Forelimb muscle (tissue), 1 donor: ENCODE measurements at places on chromosomes 5 and 9.

DNA sequence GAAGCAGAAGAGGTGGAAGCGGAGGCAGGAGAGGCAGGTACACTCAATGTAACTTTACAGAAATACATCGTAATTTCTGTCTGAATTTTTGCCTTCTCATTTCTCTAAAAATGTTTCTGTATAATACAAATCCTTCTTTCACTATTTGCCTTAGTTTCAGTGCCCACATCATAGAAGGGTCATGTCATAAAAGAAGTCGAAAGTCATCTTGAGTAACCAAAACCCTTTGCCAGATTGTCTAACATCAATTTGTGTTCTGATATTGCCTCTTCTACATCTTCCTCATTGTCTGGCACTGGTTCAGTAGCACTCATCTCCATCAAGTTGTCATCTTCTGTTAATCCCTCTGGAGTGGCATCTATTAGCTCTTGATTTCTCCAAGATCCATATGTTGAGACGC lies 6.2 kb upstream of the CYFIP2 start:
- no peak for DNase-seq

- DNase-seq, result no peak
Measured at GRCh38 chr5:134466241-134467069, 54.8 kb upstream of the CDKN2AIPNL start.

DNA sequence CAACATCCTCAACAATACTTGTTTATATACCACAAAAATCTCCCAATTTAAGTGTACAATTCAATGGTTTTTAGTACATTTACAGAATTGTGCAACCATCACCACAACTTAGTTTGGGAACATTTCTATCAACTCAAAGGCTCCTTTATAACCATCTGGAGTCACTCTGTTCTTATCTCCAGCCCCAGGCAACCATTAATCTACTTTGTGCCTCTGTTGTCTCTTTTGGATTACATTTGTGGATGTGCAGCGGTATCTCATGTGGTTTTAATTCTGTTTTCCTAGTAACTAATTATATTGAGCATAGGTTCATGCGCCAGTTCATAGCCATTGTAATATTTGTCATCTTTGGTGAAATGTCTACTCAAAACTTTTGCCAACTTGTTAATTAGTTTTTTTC lies 14.4 kb downstream of the ADAMTS19 start:
- no peak for DNase-seq

DNA sequence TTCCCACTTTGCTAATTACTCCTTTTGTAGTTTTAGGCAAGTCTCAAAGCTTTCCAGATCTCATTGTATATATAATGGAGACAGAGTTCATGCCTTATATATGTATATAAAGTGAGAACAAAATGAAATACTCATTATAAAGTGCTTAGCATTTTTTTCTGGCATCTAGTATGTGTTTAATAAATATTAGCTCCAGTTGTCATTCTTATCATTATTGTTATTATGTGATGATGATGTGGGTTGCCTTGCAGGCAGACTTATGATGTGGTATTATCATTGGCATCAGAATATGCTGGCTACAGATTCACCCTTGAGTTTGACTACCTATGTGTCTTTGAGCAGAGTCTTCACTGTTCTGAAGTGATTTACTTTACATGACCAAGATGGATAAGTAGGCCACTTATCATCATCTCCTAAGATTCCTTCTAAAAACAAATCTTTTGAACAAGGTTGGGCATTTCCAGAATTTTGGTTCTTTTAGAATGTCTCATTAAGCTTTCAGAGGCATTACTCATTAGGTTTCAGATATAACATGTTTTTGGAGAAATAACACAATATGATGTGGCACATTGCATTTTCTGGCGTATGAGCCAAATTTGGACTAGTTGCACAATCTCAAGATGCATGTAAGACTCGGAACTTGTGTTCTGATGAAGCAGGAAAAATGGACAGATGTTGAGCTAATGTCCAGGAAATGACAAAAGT lies 145.6 kb upstream of the TNC start:
- no peak for DNase-seq

GRCh38 chr9:35962126-35962906 lies 4.4 kb upstream of the OR2S2 start:
- no peak for DNase-seq

GRCh38 chr5:150073677-150074076 lies 12.7 kb downstream of the CSF1R start:
- DNase-seq, result no peak

DNA sequence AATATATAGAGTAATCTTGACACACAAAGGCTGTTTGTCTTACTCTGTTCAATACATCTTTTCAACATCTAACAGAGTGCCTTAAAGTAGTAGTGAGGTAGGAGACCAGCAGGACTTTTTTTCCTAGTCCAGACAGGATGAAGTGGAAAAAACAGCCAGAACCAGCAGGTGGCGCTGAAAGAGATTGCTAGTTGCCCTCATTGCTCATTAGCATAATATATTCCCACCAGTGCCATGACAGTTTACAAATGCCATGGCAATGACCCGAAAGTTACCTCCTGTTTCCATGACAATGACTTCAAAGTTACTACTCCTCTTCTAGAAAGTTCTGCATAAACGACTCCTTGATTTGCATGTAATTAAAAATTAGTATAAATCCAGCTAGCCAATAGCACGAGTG lies 387.4 kb downstream of the ACTL7B start:
- no peak for DNase-seq

GRCh38 chr5:61613679-61614078 lies 281.6 kb downstream of the ZSWIM6 start:
- DNase-seq, result no peak

GRCh38 chr5:171419688-171420430 lies 412 bp downstream of the FGF18 start:
- DNase-seq, result no peak

- no peak for DNase-seq
Measured at GRCh38 chr9:113598451-113598850, 134.9 kb downstream of the RGS3 start.

DNA sequence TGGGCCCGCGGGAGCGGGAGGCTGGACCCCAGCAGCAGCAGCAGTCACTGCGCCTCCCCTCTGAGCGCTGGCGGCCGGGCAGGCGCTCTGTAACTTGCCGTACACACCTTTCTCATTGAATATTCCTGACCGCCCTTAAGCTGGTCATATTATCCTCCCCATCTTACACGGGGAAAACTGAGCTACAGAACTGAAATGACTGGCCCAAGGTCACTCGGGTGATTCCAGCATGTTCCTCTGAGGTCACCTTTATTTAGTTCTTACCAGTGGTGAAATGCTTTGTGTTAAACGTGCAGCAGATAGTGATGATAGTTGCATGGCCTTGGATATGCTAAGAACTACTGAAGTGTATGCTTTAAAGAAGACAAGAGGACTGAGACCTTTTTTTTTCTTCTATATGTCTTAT lies 607 bp downstream of the UQCRQ start:
- no peak for DNase-seq

DNA sequence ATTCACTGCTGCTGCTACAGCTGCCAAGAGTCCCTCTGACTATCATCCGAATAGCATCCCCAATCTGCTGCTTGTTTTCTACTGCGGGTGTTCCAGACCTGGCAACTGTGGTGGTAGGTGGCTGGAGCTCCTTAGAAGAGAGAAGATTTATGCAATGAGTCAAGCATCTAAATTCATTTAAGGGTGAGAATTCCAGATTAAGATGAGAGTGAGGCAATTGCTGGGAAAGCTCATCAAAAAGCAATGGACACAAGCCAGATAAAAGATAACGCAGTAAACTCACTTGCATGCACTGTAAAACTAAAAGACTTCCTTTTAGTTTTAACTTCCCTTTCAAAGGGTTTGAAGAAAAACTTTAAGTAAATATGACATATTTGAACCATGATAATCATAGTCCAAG lies 3.9 kb downstream of the PLK2 start:
- no peak for DNase-seq

DNA sequence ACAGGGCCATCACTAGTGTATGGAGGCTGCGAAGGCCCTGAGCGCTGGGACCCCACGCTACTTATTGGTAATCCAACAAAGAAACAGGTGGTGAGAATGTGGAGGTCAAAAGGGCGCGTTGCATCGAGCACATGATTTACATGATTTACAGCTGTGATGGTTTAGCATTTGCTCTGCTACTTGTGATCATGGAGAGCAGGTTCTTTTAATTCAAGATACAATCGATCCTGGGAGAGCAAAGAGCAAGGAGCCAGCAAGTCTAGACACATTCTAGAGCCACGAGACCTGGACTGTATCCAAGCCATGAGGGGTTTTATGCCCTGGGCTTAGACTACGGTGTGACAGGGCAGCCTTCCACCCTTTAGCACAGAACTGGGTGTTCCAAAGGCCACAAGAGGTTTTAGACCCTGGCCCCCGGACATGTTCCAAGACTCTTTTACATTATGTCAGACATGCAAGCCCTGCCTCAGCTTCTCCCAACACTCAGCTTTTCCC lies 47.0 kb upstream of the CLK4 start:
- no peak for DNase-seq

GRCh38 chr9:107018861-107019545 lies 156.0 kb downstream of the ZNF462 start:
- DNase-seq, result no peak

- DNase-seq, result no peak
Measured at GRCh38 chr9:107102011-107102410, 181.1 kb upstream of the RAD23B start.

DNA sequence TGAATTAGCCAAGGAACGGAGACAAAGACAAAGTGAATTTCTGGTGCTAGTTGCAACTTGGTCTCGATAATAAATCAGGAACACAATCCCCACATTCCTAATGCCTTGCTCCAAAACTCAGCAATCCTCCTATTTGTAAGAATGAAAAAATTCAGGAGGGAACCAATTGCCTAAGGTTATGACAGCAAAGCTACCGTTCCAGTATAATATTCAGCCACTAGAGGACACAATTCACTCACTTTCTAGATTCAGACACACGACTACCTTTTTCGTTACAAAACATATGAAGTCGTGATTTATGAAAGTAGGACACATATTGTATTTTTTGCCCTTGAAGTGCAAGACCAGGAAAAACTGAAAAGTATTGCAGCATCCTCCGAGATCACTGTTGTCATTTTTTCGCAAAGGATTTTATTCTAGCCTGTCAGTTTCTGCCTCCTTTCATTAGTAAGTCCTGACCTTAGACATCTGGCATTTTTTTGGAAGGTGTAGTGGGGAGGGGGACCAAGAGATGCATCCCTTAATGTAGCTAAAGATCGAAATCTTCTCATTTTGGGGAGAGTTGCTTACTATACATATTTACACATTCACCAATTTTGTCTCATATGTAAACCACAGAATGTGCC lies 133.1 kb downstream of the DOCK8 start:
- DNase-seq, result peak; percentile 41

DNA sequence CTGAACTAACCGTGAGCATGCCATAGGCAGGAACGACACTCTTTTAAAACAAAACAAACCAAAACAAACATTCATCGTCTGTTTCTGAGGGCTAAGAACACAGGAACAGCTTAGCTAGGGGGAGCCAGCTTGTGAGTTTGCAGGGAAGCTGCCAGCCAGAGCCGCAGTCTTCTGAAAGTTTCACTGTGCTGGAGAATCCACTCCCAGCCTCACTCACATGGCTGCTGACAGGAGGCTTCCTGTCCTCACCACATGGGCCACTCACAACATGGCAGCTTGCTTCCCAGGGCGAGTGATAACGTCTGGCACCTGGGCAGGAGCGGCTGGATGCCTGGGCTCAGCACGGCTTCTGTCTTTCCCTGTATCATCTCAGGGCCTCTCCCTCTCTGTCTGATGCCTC lies 275.2 kb downstream of the MSX2 start:
- DNase-seq, result no peak

DNA sequence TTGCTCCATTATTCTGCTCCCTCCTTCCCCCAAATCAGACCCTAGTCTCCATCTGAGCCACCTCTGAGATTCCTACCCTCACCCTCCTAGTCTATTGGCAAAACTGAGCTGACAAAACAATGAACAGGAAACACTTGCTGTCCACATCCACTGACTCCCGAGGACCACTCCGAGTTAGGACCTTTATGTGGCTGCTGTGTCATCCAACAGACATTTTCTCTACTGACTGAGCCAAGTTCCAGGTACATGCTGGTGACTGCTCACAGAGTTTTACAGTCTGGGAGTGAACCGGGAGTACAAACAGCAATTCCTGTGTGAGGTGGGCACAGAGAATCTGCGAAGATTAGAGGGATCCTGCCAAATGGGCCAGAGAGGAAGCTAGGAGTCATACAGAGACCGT lies 39.2 kb downstream of the CFAP90 start:
- DNase-seq, result no peak

GRCh38 chr5:59483971-59484472 lies 409.5 kb downstream of the PDE4D start:
- DNase-seq, result no peak

DNA sequence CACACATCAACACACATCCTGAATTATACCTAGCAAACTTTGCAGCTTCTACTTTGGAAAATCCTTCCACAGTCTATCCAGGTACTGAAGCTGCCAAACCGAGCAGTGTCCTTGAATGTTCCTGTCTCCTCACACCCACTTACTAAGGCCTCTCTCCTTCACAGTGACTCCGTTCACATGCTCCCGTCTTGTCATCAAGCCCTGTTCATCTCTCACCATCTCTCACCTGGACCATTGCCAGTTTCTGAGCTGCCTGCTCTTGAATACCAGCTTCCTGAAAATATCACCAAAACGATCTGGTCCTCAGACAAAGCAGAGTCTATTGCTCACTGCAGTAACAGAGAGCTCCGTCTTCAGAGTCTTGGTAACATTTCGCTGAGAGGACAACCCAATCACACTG lies 57.4 kb downstream of the GCNT1 start:
- DNase-seq, result no peak

GRCh38 chr5:160230686-160231527 lies 1.6 kb downstream of the FABP6 start:
- no peak for DNase-seq

GRCh38 chr9:76341616-76342015 lies 52.6 kb downstream of the RFK start:
- no peak for DNase-seq

DNA sequence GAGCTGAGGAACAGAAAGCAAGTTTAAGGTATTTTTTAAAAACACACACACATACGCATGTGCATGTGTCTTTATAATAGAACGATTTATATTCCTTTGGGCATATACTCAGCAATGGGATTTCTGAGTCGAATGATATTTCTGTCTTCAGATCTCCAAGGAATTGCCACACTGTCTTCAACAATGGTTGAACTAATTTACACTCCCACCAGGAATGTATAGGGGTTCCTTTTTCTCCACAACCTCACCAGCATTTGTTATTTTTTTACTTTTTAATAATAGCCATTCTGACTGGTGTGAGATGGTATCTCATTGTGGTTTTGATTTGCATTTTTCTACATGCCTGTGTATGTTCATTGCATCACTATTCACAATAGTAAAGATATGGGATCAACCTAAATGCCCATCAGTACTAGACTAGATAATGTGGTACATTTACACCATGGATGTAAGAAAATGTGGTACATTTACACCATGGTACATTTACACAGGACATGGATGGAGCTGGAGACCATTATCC lies 60.3 kb upstream of the MAP3K1 start:
- DNase-seq, result no peak

DNA sequence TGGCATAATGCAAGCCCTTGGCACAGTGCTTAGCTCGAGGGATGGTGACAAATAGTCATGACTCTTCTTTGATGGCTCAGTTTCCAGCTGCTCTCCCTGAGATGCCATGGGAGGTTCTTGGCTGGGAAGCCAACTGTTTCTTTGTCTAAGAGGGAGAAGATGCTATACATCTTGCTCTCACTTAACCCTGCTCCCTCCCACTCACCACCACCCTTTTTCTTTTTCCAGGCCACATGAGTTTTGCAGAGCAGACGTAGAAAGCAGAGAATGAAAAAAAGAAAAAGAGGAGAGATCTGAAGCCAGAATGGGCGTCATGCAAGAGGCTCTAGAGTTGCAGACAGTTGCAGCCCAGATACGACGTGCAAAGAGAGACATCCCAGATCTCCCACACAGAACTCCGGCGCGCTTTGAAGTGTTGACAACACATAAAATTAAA lies 160.5 kb downstream of the FGF18 start:
- DNase-seq, result peak; percentile 80
